A549 treated with RU486 at 1 μM for 4 hours (cell line): ENCODE measurements at places on chromosomes 11 and 22. TPM values are rescaled to one million over a fixed set of nuclear protein-coding genes. Genes with fewer than 3 reads are reported as not detected.

Gene SNX19
- total RNA-seq, result 13.3 to 15.9 TPM (median 14.5 TPM) in 5 replicates

Gene OR52N5
- not detected in 5 replicates for total RNA-seq

Gene OR10A2
- not detected in 5 replicates for total RNA-seq

Gene MYBPC3
- 0.06 to 0.13 TPM (median 0.08 TPM) in 5 replicates for total RNA-seq

Gene HEPN1
- not detected in 5 replicates for total RNA-seq

Gene CCDC89
- not detected in 5 replicates for total RNA-seq

Gene USP47
- 20.4 to 33.0 TPM (median 26.9 TPM) in 5 replicates for total RNA-seq
